Stimulated activated CD4-positive, alpha-beta T cell treated with anti-CD3 and anti-CD28 coated beads, TNF-alpha, amount 100 ng/mL, for 4 hours (primary cell): ENCODE measurements at places on chromosomes 5 and 9.

DNA sequence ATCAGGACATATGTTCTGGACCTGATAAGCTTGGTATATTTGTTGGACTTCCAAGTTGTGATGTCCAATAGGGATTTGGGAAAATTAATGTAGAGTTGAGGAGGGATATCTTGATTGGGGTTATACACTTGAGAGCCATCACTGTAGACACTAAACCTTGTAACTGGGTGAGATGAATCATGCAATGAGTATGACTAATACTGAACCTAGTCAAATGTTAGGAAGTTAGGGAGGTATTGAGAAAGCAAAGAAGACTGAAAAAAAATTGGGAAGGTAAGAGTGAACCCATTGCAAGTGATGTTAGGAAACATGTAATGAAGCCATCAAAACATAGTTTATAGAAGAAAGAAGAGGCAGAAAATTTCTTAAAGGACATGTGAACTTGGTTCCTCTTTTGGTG, 668.4 kb upstream of the CDH9 start:
- no peak for DNase-seq

GRCh38 chr9:74824654-74825053, 63.1 kb downstream of the TRPM6 start:
- DNase-seq: no peak

GRCh38 chr5:67154556-67155206, 41.9 kb downstream of the CD180 start:
- DNase-seq: no peak

- no peak for DNase-seq
Observed at GRCh38 chr9:112890106-112891081, at the start of gene SLC46A2. Gene SLC46A2 (minus strand): TSS chr9:112890876. CDS start chr9:112890681, 195 bp downstream.

DNA sequence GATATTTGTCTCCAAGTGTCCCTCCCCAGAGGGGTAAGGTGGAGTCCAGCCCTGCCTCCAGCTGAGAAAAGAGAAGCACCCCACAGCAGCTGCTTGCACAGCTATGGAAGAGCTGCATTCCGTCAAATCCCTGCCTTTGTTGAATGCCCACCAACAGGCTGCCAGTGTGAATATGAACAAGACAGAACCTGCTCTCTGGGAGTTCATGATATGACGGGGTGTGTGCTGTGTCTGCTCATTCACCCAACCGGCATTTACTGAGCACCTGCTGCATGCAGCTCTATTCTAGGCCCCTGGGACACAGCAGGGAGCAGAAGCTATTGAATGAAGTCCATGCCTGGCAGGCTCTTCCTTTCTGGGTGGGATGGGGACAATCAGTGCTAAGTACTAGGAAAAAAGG, 238.8 kb downstream of the GADD45G start:
- DNase-seq: no peak

- no peak for DNase-seq
Observed at GRCh38 chr9:19000133-19000532, 32.9 kb downstream of the SAXO1 start.
